Astrocyte of the hippocampus (primary cell): ENCODE measurements at places on chromosomes 2 and 18.

DNA sequence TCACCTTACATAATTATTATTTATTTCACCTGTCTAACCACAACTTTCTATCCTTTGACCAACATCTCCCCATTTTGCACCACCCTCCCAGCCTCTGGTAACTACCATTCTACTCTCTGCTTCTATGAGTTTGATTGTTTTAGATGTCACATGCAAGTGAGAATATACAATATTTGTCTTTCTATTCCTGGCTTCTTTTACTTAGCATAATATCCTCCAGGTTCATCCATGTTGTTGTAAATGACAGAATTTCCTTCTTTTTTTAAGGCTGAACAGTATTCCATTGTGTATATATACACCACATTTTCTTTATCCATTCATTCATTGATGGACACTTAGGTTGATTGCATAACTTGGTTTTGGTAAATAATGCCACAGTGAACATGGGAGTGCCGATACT lies 24.0 kb downstream of the PPM1B start:
- no peak for DNase-seq

GRCh38 chr2:25982273-25982967 lies at the start of gene KIF3C:
Gene KIF3C, minus strand, starts transcription at chr2:25982497. Its CDS starts 580 bp downstream, at chr2:25981917.
- DNase-seq, result peak; percentile 88

GRCh38 chr2:26144953-26145680 lies 27.8 kb upstream of the GAREM2 start:
- DNase-seq, result peak; percentile 74

DNA sequence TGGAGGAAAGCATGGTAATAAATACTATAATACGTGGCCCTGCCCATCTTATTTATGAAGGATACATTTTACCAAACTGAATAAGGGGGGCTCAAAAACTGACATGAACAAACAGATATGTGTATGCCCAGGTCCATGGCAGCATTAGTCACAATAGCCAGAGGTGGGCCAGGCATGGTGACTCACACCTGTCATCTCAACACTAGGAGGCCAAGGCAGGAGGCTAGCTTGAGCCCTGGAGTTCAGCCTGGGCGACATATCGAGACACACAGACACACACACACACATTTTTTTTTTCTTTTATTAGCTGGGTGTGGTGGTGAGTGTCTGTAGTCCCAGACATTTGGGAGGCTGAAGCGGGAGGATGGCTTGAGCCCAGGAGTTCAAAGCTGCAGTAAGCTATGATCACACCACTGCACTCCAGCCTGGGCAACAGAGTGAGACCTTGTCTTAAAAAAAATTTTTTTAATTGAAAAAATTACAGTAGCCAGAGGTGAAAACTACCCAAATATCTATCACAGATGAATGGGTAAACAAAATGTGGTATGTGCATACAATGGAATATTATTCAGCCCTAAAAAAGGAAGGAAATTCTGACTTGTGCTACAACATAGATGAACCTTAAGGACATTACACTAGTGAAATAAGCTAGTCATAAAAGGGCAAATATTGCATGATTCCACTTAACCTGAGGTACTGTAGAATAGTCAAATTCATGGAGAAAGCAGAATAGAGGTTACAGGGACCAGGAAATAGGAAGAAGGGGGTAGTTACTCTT lies 8.0 kb downstream of the ATP8B1 start:
- DNase-seq, result no peak

- peak; percentile 58 for DNase-seq
Measured at GRCh38 chr2:170255971-170256370, 78.0 kb downstream of the MYO3B start.

DNA sequence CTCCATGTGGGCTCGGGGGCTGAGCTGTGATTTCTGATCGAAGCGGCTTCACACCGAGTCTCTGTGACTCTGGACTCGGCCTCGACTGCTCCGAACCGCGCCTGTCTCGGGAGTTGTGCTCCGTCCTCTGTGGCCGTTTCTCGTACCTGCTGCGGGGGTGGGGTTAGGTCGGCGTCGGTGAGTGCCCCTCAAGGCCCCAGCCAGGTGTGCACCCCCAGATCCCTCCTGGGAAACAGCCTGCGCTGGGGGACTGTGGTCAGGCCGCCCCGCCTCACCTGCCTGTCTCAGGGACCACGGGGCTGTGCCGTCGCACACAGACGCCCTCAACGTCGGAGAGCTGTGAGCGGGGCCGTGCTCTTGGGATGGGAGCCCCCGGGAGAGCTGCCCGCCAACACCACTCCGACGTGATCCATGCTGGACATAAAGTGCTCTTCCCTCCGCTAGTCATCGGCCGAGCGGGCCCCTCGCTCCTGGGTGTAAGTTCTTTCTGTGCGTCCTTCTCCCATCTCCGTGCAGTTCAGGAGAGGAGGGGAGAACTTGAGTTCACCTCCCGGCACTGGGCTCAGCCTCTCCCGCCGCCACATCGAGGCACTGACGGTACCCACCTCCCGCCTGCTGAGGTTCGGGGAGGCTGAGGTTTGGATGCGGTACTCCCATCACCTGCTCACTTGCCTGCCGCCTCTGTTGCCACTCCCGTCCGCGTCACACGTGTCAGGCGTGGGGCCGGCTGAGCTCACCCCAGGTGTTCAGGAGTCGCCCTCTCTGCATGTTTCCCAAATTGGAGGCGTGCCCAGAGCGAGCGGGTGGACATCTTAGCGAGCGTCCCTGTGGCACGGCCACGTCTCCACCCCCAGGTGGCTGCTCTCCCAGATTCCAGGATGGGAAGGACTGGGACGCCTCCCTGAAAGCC lies 55.7 kb downstream of the CTDP1 start:
- DNase-seq, result no peak
